ENCODE measurements at places on chromosomes 16 and 17. TPM values are rescaled to one million over a fixed set of nuclear protein-coding genes. Genes with fewer than 3 reads are reported as not detected.

SLC6A2 gene
- total RNA-seq, result 0.26 TPM

DNA sequence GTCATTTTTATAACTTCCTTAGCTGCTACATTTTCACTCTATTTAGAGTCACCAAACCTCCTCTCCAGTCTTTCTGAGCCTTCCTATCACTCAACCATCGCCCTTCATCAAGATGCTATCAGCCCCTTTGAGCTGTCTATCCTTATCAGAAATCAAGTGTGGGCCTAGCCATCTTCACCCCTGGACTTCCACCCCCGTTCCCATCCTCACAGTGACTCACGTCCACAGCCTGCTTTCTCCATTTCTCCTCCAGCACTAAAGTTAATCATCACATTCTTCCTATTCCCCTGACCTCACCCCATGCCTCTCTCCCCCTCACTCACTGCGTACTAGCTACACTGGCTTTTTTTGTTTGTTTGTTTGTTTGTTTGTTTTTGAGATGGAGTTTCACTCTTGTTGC is 2.4 kb upstream of the TEKT3 start:
- no peak for DNase-seq

- DNase-seq, result no peak
These were observed 4.7 kb downstream of the SLC5A11 start for GRCh38 chr16:24850289-24850938.

MYH8 gene
- not detected for total RNA-seq

DNA sequence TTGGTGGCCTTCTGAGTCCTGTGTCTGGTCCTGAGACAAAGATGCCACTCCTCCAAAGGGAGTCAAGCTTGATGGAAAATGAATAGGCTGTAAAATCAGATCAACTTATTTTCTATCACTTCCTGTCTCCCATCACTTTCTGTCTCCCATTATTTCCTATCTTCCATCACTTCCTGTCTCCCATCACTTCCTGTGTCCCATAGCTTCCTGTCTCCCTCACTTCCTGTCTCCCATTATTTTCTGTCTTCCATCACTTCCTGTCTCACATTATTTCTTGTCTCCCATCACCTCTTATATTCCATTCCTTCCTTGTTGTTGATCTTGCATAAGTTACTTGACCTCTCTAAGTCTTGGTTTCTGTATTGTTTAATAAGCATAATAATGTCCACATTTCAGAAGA is 418.5 kb upstream of the EEF2KMT start:
- DNase-seq, result no peak

- no peak for DNase-seq
These were observed 85.6 kb downstream of the TTC19 start for GRCh38 chr17:16085066-16085699.

DNA sequence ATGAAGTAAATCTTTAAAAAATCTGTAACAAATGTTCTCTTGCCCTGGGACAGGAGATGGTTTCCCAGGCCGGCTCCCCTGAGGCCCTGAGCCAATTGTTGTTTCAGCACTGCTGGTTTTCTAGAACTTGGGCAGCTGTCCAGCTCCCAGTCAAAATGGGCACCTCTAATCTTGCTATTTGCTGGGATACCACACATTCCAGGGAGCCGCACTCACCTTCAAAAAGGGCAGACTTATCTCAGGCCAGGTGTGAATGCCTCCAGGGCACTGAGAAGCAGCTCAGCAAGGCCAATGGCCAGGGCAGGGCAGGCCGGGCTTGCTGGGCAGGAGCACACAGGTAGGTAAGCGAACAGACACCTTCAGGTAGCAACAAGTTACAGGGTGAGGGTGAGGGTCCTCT is 24.4 kb downstream of the TRIM16 start:
- DNase-seq, result peak; percentile 38

DNA sequence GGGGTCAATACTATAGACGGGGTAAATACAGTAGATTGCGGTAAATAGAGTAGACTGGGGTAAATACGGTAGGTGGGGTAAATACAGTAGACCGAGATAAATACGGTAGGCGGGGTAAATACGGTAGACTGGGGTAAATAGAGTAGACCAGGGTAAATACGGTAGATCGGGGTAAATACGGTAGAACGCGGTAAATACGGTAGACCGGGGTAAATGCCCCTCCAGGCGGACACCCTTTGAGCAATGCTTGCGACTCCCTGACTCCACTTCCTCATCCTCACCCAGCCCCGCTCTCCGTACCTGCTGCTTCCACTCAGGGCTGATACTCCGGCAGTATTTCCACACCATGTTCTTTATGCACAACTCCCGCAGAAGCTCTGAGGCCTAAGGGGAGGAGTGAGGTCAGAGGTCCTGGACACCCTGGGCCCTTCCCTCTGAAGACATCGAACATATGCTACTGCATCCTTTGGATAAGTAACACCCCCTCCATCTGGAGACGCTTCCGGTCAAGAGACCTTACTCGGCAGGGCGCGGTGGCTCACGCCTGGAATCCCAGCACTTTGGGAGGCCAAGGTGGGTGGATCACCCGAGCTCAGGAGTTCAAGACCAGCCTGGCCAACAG is 13.3 kb upstream of the CRK start:
- no peak for DNase-seq

- DNase-seq, result no peak
These were observed 6.5 kb downstream of the GOSR2 start for GRCh38 chr17:46929413-46929812.

GRCh38 chr16:1026057-1026783 is 44.6 kb downstream of the SOX8 start:
- peak; percentile 64 for DNase-seq

DNA sequence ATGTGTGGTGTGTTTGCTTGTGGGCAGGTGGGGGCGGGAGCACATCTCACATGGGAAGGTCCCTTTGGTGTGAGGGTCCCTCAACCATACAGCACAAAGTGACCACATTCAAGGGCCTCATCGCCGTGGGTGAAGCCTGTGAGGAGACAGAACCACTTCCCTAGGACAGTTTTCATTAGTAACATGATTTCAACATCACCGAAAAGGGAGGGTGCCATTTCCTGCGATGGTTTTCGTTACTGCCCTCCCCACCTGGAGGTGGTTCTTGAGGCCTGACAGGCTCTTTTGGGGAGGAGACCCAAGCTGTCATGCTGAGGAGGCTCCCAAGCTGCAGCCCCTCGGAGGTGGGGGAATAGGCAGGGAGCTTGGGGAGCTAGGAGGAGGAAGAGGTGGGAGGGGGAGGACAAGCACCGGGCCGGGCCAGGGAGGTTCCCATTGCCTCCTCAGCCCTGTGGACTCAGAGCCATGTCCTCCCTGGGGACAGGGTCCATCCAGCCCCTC is 9.5 kb downstream of the CD300LB start:
- no peak for DNase-seq

GRCh38 chr17:48745381-48746275 is 17.1 kb upstream of the HOXB13 start:
- no peak for DNase-seq

DNA sequence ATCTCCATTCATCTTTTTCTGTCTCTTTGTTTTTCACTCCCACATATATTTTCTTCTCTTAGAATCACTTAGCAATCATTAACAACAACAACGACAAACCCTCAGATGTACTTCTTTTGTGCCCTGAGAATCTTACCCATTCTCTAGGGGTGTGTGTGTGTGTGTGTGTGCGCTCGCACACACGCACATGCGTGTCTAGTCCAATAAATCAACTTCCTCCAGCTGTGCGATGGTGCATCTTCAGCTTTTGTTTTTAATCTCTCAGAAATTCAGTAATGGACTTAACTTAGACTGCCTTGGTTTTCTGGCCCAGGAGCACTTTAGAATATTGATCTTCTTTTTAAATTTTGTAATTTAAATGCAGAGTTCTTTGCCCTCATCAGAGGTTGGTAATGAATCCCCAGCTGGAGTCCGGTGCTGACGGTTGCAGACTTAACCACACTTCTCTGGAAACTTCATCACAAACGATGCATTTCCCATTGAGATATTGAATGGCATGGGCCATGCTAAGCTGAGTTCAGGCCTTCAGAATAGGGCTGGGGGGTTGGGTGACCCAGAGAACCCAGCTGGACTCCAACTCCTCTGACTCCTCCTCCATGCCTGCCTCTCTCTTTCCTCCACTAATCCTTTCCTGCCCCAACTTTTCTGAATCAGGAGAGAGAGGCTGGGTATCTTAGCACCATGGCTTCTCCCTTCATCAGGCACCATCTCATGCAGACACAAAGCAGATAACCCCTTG is 193.9 kb downstream of the ZNF18 start:
- DNase-seq, result no peak

DNA sequence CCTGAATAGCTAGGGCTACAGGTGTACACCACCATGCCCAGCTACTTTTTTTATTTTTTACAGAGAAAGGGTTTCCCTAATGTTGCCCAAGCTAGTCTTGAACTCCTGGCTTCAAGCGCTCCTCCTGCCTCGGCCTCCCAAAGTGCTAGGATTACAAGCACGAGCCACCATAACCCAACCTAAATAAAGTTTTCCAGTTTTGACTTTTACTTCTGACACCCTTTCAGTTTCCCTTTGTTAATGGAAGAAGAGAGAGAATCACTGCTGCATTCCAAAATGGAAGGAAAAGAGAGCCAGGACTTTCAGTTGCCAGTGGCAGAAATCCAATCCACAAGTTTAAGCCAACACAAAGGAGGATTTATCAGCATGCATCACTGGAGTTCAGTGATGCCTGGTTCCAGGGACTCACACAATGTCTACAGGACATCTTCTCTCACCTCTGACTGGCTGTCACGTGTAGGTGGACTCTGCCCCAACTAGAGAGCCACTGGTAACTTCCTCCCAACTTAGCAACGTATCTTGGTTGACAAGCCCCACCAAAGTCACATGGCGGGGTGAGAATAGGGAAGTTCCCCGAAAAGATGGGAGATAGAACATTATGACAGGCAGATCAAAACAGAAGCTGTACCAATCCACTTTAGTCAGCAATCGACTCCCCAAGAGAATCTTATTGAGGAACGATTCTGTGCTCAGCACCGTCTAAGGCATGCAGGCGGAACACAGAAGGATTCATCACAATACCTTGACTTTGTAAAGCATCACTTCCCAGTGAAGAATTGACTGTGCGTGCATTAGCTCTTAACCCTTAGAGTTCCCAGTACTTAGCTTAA is 46.5 kb downstream of the GAS7 start:
- DNase-seq, result peak; percentile 34

GRCh38 chr16:82004601-82005000 is 6.7 kb downstream of the SDR42E1 start:
- no peak for DNase-seq

DNA sequence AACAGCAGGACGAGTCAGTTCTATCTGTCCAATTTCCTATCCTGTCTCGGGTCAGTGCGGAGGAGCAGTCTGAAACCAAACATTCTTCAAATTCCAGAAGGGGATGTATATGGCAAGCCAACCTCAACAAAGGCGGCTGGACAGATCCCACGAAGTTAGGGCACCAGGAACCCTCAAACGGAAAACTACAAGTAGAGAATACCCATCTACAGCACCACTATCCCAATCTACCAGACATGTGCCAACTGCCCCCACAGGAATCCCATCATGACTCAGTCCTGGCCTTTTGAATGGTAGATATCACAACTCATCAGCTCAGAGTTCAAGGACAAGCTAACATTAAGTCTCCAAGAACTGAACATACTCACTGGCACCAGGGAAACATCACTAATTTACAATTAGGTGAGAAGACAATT is 2.3 kb downstream of the NAT9 start:
- DNase-seq, result no peak

DNA sequence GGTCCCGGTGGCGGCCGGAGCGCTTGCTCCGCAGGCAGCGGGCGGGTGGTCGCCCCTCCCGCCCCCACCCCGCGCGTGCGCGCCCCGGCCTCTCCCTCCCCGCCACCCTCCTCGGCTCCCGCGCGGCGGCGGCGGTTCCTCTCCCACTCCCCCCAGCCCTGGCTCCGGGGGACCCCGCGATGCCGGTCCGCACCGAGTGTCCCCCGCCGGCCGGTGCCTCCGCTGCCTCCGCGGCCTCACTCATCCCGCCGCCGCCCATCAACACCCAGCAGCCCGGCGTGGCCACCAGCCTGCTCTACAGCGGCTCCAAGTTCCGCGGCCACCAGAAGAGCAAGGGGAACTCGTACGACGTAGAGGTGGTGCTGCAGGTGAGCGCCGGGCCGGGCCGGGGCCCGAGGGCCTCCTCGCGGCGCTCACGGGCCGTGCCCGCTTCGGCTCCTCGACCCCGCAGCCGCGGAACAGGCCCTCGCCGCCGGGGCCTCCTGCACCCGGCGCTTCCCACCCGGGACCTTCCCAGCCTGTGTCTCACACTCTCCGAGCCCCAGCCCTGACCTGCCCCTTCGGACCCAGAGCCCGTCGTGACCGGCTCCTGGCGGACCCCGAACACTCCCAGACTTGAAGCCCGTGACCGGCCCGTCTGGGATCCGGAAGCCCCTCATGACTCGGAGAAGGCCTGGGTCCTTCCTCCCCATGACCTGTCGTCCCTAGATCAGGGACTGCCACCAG is 490 bp downstream of the GID4 start:
- DNase-seq, result no peak

GRCh38 chr17:7137171-7137943 is 22.7 kb upstream of the ASGR2 start:
- no peak for DNase-seq

- no peak for DNase-seq
These were observed 105.4 kb downstream of the FTO start for GRCh38 chr16:53809088-53809932.

- no peak for DNase-seq
These were observed 16.5 kb upstream of the ATP6V0A1 start for GRCh38 chr17:42442196-42442565.

TBC1D3C gene
- total RNA-seq, result not detected

DNA sequence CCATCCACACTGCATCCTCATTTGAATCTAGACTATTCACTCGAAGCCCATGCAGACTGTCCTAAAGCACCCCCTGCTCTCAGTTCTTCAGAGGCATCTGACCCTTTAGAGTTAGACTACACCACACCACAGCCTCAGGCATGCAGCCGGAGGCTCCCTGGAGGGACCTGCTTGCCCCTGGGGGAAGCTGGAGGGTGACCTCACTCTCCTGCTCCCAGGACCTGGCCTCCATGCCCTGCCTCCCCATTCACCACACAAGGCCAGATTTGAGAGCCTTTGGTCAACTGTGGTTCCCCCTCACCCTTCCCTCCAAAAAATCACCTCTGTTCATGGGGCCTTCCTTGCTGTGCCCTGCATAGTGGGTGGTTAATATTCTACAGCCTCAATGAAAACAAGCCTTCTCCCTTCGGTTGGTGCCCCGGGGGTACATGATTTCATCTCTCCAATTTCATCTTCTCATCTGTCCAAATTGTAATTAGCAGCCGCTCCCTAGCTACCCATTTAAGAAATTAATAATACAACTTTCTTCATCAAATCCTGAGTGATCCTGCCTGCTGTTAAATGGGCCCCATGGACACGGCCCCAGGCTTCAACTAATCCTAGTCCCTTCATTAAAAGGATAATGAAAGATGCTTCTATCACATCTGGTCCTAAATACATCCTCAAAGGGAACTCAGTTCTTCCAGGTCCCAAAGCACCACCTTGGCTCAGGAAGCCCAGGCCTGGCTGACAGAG is 24.4 kb downstream of the ABCC12 start:
- no peak for DNase-seq
